ENCODE measurements at places on chromosomes 6 and 20.

DNA sequence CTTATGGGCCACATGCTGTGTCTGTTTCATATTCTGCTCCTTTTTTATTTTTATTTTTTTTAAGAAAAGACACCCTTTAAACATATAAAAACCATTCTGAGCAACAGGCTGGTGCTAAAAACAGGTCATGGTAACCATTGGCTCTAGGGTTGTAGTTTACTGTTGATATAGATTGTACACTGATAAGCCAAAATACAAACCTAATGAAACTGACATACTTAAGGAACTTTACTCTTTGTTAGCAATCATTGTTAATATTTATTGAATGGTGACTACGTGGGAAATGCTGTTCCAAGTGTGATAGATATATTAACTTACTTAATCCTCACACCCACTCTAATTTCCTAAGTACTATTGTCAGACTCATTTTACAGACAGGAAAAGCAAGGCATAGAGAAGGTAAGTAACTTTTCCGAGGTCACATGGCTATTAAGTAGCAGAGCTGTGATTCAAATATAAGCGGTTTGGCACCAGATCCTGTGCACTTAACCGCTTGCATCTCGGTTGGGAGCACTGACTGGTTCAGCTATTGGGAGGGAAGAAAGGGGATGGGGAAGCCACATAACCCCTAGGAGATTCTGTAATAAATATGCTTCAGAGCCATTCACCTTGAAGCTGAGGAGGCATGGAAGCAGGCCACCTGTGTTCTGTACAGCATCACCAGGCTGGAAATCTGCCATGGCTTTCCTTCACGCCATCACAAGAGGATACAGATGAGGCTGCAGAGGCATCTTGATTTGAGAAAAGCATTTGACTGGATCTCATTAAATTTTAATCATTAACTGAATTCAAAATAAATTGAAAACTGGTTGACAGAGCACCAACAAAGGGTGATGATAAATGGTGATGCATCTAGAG is 4.9 kb downstream of the TRAF3IP2 start:
- peaks cover 37% of the 10 kb centered on the region for H3K4me1 ChIP-seq
- DNase-seq: no peak
- H3K4me3 ChIP-seq: no peak overlapping the region
- no peak overlapping the region for H3K27ac ChIP-seq

DNA sequence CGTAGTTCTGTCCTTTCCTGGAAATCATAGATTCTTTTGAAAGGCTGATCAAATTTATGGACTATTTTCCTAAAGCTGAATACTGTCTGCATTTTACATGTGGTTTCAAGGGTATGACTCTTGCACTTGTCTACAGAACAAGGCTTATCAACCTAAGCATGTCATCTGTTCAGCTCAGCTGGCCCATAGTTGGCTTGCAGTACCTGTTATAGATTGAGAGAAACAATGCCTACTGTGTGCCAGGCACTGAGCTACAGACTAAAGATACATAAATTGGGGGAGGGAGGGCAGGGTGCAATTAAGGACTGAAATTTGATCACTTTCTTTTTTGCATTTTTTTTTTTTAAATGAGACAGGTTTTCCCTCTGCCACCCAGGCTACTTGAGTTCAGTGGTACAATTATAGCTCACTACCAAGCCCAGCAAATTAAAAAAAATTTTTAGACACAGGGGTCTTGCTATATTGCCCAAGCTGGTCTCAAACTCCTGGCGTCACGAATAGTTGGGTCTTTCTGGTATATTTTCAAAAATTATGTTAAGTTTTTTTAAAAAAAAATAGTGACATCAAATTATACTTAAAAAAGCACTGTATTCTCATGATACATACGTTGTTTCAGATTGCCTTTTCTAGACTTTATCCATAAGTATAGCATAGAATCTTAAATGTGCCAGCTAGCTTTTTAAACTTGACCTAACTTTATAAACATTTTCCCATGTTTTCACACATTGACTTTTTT is 52.2 kb downstream of the RREB1 start:
- no peak for DNase-seq
- H3K36me3 ChIP-seq: no peaks in the 10 kb centered on the region
- H3K4me1 ChIP-seq: peaks cover 83% of the 10 kb centered on the region
- H3K27me3 ChIP-seq: no peaks in the 10 kb centered on the region

DNA sequence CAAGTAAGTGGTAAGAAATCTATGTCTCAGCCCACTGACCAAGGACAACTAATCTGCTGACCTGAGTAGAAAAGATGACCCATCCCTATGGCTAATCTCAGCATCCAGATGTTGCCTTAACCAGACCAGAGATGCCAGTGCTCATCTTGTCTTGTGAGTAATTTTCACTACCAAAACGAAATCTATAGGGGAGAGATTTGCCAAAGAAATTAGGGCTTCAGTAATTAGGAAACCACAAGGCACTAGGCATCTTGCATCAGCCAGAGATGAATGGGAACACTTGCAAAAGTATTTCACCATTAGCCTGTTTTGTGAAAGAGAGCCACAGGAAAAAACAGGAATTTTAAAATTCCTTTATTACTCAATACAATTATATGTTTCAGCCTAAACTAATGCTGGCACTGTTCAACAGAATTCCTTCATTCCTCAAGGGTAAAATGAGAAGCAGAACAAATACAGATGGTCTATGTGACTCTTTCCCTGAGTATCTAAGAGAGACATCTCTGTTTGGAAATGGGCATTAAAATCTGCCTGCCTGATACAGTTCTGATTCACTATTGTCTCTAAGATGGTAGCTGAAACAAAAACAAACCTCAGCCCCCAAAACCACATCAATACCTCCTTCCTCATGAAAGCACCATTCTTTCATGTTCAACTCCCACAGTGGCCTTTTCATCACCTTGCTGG is 87.8 kb downstream of the GMDS start:
- no peak overlapping the region for H3K27ac ChIP-seq
- H3K4me3 ChIP-seq: no peak overlapping the region
- DNase-seq: no peak

- H3K4me1 ChIP-seq: peaks cover 18% of the 10 kb centered on the region
- no peak for DNase-seq
- no peaks in the 10 kb centered on the region for H3K36me3 ChIP-seq
Measured at GRCh38 chr20:41392871-41393704, 26.5 kb upstream of the EMILIN3 start.

DNA sequence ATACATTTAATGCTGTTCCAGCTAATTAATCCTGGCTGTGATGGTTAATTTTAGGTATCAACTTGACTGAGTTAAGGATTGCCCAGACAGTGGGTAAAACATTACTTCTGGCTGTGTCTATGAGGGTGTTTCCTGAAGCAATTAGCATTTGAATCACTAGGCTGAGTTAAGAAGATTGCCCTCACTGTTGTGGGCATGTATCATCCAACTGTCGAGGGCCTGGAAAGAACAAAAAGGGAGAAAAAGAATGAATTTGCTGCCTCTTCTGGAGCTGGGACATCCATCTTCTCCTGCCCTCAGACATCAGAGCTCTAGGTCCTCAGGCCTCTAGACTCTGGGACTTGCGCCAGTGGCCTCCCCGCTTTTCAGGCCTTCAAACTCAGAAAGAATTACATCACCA is 34.3 kb downstream of the SDHAF4 start:
- peaks cover 24% of the 10 kb centered on the region for H3K36me3 ChIP-seq
- H3K27ac ChIP-seq: peak overlapping the region; percentile 51
- no peaks in the 10 kb centered on the region for H3K27me3 ChIP-seq
- H3K4me1 ChIP-seq: peaks cover 27% of the 10 kb centered on the region
- DNase-seq: no peak

GRCh38 chr6:40482532-40482931 is 104.6 kb downstream of the LRFN2 start:
- H3K4me1 ChIP-seq: peaks cover 7% of the 10 kb centered on the region
- H3K27me3 ChIP-seq: no peaks in the 10 kb centered on the region
- no peaks in the 10 kb centered on the region for H3K36me3 ChIP-seq

Data from WTC11 (cell line).